ENCODE measurements at places on chromosomes 6 and 20.

DNA sequence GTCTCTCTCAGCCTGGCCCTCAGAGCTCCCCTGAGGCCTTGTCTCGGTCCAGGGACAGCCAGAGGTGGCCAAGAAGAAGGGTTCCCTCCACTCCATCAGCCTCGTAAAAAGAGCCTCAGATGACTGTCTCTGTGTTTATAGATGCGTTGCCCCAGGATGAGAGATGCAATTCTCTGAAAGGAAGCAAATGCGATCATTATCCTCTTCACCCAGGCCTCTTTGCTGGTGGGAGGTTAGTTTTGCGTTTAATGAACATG, 90.4 kb downstream of the YTHDF1 start:
- no peak for DNase-seq

- DNase-seq: no peak
These were observed 41.1 kb upstream of the RFPL4B start for GRCh38 chr6:112305795-112306564.

DNA sequence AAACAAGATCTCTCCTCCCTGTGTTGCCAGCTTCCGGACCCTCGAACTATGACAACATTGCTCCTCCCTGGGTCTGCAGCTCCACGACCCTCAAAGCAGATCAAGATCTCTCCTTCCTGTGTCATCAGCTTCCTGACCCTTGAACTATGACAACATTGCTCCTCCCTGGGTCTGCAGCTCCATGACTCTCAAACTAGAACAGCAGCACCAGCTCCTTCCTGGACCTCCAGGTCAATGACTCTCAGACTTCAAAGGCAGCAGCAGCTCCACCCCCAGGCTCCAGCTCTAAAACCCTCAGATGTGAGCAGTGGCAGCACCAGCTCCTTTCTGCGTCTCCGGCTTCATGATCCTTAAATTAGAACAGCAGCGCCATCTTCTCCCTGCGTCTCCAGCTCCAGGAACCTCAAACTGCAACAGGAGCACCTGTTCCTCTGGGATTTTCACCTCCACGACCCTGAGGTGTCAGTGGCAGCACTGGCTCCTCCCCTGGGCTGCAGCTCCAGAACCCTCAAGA, 341.0 kb upstream of the SULF2 start:
- no peak for DNase-seq

GRCh38 chr6:130161683-130162404, 60.9 kb downstream of the SAMD3 start:
- DNase-seq: no peak

- DNase-seq: no peak
These were observed 130.4 kb upstream of the RPS6KA2 start for GRCh38 chr6:166757232-166758135.

DNA sequence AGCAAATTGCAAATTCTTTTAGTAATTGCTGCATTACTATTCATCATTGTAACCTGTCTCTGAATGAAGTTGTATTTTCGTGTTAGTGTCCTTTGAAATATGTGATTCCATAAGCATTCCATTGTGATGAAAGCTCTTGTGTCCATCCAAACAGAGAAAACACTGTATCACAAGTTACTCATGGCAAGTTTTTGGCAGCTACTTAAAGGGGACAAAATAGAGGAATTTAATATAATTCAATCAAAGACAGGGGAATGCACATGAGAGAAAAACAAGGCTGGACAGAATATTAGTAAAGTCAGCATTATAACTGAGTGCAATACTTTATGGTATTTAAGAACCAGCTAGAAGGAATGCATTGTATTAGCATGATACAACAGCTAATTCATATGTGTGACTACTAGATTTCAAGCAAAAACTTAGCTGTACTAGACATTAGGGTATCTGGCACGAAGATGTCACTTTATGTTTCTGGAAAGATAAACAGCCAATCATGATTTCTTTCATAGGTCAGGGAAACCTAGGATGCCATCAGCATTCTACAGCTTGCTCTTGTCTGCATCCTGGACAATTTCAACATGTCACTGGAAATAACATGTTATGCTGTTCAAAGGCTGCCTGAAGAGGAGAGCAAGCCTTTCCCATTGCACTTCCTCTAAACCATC, 270.6 kb upstream of the MARCKS start:
- DNase-seq: no peak

- DNase-seq: no peak
These were observed 112.0 kb upstream of the CDYL start for GRCh38 chr6:4664117-4664626.

DNA sequence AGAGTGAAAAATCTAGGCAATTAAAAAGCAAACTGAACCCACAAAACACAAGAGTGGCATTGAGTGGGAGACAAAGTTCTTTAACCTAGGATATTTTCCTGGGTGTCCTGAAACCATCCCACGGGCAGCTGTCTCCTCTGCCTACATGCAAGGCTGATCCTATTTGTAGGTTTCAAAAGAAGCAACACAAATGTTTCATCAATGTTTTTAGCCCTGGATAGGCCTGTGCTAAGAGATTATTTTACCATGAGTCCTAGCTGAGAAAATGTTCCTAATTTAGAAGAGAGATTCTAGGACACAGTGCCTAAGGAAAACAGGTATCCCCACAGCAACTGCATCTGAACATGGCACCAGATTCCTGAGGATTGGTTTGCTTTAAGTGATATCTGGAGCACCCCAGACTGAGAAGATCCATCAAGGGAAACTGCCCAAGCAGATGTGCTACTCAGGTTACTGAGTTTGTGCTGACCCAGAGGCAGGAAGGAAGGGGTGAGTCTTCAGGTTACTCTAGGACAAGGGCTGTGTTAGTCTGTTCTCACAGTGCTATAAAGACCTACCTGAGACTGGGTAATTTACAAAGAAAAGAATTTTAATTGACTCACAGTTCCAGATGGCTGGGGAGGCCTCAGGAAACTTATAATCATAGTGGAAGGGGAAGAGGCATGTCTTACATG, 111.6 kb upstream of the UST start:
- DNase-seq: no peak

DNA sequence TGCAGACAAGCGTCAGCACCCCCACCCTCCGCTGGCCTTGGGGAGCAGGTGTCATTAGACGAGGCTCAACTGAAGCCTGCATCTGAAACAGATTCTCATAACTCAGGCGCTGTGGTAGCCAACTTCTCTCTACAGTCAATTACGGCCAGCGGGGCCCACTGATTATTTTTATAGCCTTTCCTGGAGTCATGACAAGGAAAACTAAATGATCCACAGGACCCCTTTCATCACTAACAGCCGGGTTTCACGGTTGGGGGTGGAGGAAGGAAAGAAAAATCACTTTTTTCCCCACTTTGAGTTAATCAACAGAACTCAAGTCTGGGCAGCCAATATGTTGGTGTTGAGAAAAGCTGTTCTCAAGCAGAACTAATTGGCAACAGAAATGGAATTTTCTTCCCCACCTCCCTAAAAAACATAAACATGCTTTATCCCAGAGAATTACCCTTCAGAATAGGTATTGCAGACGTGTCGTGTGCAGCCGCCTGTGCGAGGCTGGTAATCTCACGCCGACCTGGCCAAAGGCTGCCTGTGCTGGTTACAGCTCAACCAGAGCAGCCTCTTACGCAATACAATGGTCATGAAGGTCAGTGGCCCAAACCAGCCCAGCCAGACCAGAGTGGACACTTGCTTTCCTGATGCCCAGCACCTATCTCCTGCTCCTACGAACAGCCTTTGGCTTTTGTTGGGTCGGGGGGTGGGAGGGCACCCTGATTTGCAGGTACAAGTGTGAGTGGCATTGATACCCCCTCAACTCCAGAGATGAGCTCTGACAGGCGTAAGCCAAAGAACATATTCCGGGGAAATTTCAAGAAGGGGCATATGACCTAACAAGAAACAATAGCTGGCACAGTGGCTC, 11.0 kb downstream of the RIPOR3 start:
- no peak for DNase-seq

- peak; percentile 49 for DNase-seq
These were observed 99.9 kb upstream of the MYL9 start for GRCh38 chr20:36441416-36441815.

Measured in NCI-H2029 (cell line).